Spinal cord (tissue), 10 donors: ENCODE measurements at places on chromosomes 1 and 21. TPM values are rescaled to one million over a fixed set of nuclear protein-coding genes. Genes with fewer than 3 reads are reported as not detected.

The HSPB7 gene
- 1.4 TPM for total RNA-seq

- H3K27ac ChIP-seq = no peak overlapping the region
- DNase-seq = no peak
- no peaks in the 10 kb centered on the region for H3K4me1 ChIP-seq
- H3K4me3 ChIP-seq = no peak overlapping the region
- no peaks in the 10 kb centered on the region for H3K27me3 ChIP-seq
These were observed 37.0 kb upstream of the PARP1 start for GRCh38 chr1:226444901-226445300.

The OR2M3 gene
- total RNA-seq = 0.40 TPM

- no peaks in the 10 kb centered on the region for H3K4me1 ChIP-seq
- DNase-seq = no peak
- no peak overlapping the region for H3K4me3 ChIP-seq
- no peak overlapping the region for H3K27ac ChIP-seq
- H3K36me3 ChIP-seq = no peaks in the 10 kb centered on the region
- no peaks in the 10 kb centered on the region for H3K27me3 ChIP-seq
These were observed 32.2 kb upstream of the IL20 start for GRCh38 chr1:206833106-206833680.

The PLCH2 gene
- total RNA-seq = 7.1 TPM

GRCh38 chr1:3156936-3157335 is 87.9 kb downstream of the PRDM16 start:
- no peak for DNase-seq
- H3K36me3 ChIP-seq = peaks cover 6% of the 10 kb centered on the region
- no peak overlapping the region for H3K4me3 ChIP-seq

DNA sequence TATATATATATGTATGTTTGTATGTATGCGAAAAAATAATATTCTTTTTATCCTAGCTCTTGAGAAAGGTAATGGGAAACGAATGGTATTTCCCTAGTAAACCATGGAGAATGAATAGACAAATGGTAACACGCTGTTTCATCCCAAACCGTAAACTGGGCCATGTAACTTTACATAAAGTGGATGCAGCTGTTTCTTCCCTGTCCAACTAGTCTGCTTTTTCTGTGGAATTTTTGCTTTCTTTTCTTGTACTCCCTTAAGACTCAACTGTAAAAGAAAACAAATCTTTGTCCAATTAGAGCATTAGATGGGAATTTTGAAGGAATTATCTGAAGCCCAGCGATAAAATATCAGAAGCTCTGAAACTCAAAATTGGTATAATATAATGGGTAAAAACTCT is 198.1 kb downstream of the NFIA start:
- H3K4me3 ChIP-seq = no peak overlapping the region
- H3K27me3 ChIP-seq = no peaks in the 10 kb centered on the region
- peaks cover 9% of the 10 kb centered on the region for H3K4me1 ChIP-seq
- H3K36me3 ChIP-seq = no peaks in the 10 kb centered on the region

- no peaks in the 10 kb centered on the region for H3K4me1 ChIP-seq
- no peak for DNase-seq
- H3K27me3 ChIP-seq = no peaks in the 10 kb centered on the region
- H3K4me3 ChIP-seq = no peak overlapping the region
- H3K27ac ChIP-seq = peak overlapping the region; percentile 30
These were observed 44.9 kb downstream of the PLA2G4A start for GRCh38 chr1:186873687-186874086.

The TAF5L gene
- 14.3 TPM for total RNA-seq

- H3K27ac ChIP-seq = no peak overlapping the region
- H3K27me3 ChIP-seq = peaks cover 8% of the 10 kb centered on the region
- H3K36me3 ChIP-seq = no peaks in the 10 kb centered on the region
- no peak overlapping the region for H3K4me3 ChIP-seq
These were observed 12.7 kb upstream of the PARS2 start for GRCh38 chr1:54777011-54777410.

GRCh38 chr1:52601991-52602855 is at the start of gene GPX7:
Gene GPX7 (plus strand): TSS chr1:52602371. CDS start chr1:52602410, 39 bp downstream.
- peaks cover 10% of the 10 kb centered on the region for H3K36me3 ChIP-seq
- peaks cover 22% of the 10 kb centered on the region for H3K4me1 ChIP-seq
- H3K27ac ChIP-seq = peak within 1 kb of the TSS; percentile 76
- peak; percentile 28 for DNase-seq
- no peaks in the 10 kb centered on the region for H3K27me3 ChIP-seq

GRCh38 chr1:179178950-179179349 is 50.5 kb downstream of the ABL2 start:
- no peaks in the 10 kb centered on the region for H3K36me3 ChIP-seq
- H3K27me3 ChIP-seq = no peaks in the 10 kb centered on the region
- peaks cover 6% of the 10 kb centered on the region for H3K4me1 ChIP-seq
- no peak overlapping the region for H3K4me3 ChIP-seq
- H3K27ac ChIP-seq = no peak overlapping the region

GRCh38 chr1:193321242-193321840 is 134.9 kb upstream of the B3GALT2 start:
- H3K27ac ChIP-seq = no peak overlapping the region
- DNase-seq = no peak
- H3K27me3 ChIP-seq = no peaks in the 10 kb centered on the region
- no peaks in the 10 kb centered on the region for H3K36me3 ChIP-seq
- no peak overlapping the region for H3K4me3 ChIP-seq

The ACTL8 gene
- total RNA-seq = not detected

The NSUN4 gene
- 14.3 TPM for total RNA-seq

GRCh38 chr1:195218428-195219212 is 1389.6 kb downstream of the KCNT2 start:
- H3K36me3 ChIP-seq = no peaks in the 10 kb centered on the region
- DNase-seq = no peak
- H3K4me3 ChIP-seq = no peak overlapping the region
- H3K27me3 ChIP-seq = no peaks in the 10 kb centered on the region

DNA sequence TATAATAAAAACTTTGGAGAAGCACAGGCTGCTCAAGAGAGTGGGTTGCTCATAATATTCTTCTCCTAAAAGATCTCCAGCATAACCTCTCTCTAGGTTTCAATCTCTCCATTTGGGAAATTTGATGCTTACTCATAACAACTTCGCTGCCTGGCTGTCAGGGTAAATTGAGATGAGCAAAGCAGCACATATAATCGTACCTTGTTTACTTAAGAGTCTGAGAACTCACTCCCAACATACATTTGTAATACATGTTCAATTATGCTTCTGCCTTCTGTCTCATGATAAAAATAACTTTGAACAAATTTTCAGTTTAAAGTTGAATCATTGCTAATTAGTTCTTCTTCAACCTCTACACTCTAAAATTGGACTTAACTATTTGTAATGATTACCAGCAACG is 68.9 kb downstream of the DUSP10 start:
- DNase-seq = no peak
- no peaks in the 10 kb centered on the region for H3K4me1 ChIP-seq
- H3K36me3 ChIP-seq = no peaks in the 10 kb centered on the region
- no peaks in the 10 kb centered on the region for H3K27me3 ChIP-seq
- no peak overlapping the region for H3K27ac ChIP-seq

The HMGN2 gene
- total RNA-seq = 564 TPM

- no peaks in the 10 kb centered on the region for H3K27me3 ChIP-seq
- H3K27ac ChIP-seq = no peak overlapping the region
- DNase-seq = no peak
- no peak overlapping the region for H3K4me3 ChIP-seq
- peaks cover 3% of the 10 kb centered on the region for H3K4me1 ChIP-seq
These were observed 18.9 kb downstream of the SDE2 start for GRCh38 chr1:225980005-225980836.
